GDM1 (cell line): ENCODE measurements at places on chromosomes 3 and 15.

GRCh38 chr15:29611057-29611456 is 211.2 kb downstream of the TJP1 start:
- DNase-seq, result no peak

DNA sequence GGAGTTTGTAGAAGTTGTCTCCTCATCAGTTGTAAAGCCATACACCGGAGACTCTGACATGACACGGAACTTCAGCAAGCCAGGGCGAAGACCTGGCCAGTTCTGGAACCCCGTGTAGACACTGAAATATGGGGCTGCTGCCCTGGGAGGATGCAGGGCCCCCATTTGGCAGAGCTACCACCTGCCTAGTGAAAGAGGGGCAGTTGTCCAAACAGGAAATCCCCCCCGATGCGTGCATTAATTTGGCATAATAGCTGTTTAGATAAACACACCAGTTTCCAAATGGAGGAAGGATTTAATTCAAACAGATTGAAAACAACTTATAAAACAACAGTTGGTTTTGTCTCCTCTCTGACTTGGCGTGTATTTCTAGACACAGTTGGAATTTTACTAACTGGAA is 357.2 kb downstream of the GABRG3 start:
- DNase-seq, result no peak

GRCh38 chr3:165635791-165636683 is 201.2 kb downstream of the BCHE start:
- no peak for DNase-seq

DNA sequence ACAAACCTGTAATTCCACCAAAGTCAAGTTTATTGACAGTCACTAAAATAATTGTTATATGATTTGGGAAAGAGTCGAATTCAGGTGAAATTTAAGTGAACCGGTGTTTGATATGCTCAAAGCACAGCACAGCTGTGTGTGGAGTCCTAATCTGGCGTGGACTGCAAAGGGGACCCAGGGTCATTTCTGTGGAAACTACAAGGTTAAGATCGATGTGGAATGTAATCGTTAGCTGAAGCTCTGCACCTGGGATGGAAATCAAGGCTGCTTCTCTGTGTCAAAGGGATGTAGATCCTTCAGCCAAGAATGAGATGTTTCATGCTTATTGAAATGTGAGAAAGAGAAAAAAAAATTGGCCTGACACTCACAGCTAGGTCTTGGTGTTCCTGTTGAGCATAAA is 1.6 kb upstream of the ELP6 start:
- DNase-seq, result no peak

GRCh38 chr15:25844981-25845680 is 18.0 kb downstream of the ATP10A start:
- no peak for DNase-seq

- DNase-seq, result no peak
Measured at GRCh38 chr3:71570546-71570945, 13.0 kb downstream of the FOXP1 start.

GRCh38 chr3:53834429-53835095 is 11.7 kb downstream of the CHDH start:
- DNase-seq, result no peak
